ENCODE measurements at places on chromosomes 3 and 15.

GRCh38 chr3:31610700-31611275 lies 78.1 kb downstream of the STT3B start:
- peak; percentile 47 for DNase-seq

DNA sequence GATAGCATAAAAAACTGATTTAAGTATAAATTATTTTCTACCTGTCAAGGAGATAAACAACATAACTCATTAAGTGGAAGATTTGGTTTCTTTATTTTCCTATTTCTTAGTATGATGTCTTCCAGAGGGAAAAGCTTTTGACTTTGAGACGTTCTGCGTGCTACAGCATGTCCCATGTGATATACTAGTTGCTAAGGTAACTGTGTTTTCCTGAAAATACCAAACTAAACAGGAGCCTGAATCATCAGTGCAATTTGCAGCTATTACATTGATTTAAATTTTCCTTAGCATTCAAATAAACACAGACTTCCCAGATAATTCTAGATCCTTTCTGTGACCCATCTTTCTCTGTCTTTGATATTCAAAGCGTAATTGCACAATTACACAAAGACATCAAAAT lies 117.7 kb upstream of the P2RY1 start:
- no peak for DNase-seq

- DNase-seq = no peak
Measured at GRCh38 chr15:71571641-71572040, 238.7 kb upstream of the NR2E3 start.

DNA sequence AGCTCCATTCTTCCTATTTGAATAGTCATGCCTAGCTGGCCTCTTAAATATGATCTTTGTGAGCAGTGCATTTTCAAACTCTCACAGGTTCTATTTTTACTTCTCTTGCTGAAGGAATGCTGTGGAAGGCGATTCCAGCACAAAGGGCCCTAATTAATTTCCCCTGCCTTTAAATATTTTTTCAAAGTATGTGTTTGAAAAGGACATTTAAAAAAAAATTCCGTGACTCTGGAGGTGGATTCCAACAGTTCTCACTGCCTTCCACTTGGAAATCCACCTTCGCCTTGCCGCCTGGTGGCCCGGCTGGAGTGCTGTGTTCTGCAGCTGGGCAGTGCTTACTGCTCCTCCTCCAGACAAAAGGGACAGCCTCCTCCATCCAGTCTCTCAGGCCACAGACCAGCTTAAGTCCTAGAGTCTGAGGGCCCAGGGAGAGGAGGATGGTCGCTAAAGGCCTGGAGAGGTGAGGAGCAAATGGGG lies 61.5 kb upstream of the CORO2B start:
- no peak for DNase-seq

GRCh38 chr3:127764841-127765362 lies 57.4 kb downstream of the MGLL start:
- no peak for DNase-seq

- peak; percentile 61 for DNase-seq
Measured at GRCh38 chr3:192812743-192813383, 85.5 kb upstream of the FGF12 start.

DNA sequence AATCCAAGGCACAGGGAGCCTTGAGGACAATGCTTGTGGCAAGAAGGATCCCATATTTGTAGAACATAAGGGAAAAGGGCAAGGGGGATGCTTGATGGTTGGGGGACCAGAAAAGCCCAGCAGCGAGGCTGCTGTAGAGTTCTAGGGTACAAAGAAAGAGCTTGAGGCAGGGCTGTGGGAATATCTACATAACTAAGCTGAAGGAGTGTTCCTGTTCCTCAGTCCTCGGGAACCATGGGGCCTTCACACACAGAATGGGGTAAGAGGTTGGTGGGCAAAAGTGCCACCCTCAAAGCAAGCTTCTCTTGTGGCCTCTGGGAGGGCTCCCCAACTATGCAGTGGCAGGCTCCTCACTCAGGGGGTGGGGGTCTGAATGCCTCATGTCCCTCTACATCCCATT lies 6.5 kb upstream of the FRMD4B start:
- no peak for DNase-seq

DNA sequence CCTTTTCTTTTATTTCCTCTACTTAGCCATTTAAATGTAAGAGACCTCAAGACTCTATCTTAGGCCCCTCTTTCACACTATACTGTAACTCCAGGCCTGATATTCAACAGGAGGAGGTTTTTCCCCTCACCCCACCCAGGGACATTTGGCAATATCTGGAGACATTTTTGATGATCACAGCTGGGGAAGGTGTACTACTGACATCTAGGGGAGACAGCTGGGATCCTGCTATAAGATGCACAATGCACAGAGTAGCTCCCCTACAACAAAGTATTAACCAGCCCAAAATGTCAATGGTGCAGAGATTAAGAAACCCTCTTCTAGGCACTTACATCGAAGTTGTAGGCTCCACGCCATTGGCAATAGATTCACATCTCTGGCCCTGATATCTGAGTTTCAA lies 517.5 kb upstream of the UBE2E2 start:
- DNase-seq = peak; percentile 23

GRCh38 chr15:89171136-89172072 lies 50.0 kb downstream of the RLBP1 start:
- DNase-seq = peak; percentile 83

DNA sequence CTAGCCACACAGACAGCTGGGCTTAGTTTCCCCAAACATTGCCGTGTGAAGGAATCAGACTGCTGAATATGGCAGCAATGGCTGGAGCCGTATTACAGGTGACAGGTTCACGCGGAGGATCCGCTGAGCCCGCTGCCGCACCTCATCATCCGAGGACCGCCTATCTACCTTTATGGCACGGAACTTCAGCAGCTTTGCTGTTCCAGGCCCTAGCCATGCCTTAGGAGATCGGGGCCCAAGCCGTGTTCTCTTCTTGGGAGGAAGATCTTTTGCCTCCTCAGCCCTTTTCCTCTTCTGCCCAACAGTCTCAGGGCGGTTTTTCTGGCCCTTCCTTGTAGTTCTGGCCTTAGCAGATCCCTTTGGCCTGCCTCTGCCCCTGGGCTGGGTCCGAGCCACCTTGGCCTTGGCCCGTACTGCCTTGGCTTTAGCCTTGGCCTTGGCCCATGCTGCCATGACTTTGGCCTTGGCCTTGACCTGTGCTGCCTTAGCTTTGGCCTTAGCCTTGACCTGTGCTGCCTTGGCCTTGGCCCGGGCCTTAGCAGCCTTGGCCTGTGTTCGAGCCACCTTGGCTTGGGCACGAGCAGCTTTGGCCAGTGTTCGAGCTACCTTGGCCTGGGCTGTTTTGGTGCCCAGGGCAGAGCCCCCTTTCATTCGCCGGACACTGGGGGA lies 3.2 kb downstream of the CCDC71 start:
- no peak for DNase-seq

DNA sequence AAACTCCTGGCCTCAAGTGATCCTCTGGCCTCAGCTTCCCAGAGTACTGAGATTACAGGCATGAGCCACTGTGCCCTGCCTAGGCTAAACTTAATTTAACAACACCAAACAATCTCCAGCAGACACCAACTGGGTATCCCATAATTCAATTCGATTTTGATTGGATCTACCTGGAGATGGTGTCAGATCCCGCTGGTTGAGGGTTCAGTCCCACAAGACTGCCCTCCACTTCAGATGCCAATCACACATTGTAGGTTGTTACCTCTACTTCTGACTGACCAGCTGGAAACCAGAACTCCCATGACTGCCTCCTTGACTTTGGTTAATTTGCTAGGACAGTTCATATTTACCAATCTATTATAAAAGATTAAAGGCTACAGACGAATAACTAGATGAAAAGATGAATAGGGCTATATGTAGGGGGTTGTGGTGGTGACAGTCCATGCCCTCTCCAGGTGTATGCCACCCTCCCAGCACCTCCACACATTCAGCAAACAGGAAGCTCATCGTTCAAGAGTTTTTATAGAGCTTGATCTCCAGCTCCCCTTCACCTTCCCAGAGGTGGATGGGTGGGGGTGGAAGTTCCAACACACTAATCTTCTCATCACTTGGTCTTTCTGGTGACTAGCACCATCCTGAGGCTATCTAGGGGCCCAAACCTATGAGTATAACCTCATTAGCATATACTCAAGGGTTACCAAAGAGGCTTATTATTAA lies 9.3 kb downstream of the B2M start:
- no peak for DNase-seq

- DNase-seq = no peak
Measured at GRCh38 chr3:197504229-197504628, 51.5 kb downstream of the BDH1 start.

DNA sequence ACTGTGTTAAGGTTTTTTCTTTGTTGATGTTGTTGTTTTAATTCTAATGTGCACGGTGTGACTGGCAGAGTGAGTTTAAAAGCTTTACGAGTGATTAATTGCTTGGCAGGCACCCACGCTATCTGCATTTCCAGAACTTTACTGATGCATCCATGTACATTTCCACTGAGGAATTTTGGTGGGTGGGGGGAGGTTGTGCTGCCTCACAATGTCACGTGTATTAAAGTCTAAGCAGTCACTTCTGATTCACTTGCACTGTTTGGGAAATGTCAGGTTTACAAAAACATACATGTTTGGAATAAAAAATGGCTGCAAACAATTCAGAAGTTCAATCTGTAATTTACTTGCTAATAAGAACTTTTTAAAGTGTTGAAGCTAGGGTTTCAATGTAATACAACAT lies 38.5 kb upstream of the CTDSPL start:
- DNase-seq = no peak

- peak; percentile 64 for DNase-seq
Measured at GRCh38 chr3:49930168-49930690, 618 bp upstream of the MON1A start.

DNA sequence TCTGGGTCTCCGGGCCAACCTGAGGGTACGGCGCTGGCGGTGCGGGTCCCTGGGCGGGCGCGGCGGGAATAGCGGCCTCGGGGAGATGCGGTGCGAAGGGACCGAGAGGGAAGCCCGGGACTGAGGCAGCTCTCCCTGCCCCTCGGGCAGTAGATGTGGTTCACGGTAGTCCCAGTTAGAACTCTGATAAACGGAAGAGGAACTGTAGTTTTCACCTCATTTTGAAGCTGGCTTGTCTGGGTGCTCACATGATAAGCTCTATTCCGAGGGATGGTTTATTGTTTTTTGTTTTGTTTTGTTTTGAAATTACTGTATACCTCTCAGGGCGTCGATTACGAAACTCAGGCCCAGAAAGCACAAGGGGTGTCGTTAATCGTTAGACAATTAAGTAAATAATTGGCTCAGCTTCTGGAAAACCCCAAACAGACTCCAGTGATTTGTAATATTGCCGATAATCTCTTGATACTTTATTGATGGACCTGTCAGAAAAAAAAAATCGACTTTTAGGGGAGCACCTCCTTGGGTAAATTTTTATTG lies 413 bp downstream of the NUSAP1 start:
- DNase-seq = no peak

DNA sequence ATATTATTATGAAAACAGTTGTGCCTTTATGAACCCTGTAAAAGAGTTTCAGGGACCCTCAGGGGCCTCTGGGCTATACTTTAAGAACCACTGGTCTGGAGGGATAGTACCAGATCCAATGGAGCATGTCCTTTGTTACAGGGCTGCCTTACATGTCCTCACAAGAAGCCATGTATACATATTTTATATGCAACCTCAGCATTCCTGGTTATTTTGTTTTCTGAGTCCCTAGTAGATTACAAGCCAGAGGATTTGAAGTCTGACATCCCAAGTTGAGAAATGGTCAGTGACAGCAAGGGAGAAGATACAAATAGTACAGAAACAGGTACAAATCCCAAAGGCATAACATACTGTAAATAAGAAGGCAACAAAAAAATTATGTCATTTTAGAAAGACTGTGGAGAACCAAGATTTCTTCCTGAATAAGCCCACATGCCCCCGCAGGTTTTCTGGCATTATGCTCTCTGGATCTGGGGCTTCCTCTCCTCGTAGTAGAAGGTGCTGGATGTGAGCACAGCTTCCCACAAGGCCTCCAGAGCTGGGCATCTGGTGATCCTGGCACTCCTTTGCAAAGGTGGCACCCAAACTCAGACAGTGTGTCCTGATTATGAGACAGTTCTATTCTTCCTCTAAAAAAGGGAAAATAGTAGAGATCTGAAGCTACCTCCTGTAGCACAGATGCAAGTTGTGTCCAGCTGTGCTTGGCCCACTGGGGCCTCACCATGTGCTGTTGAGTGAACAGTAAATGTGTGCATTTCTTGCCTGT lies 114.0 kb downstream of the NR1D2 start:
- no peak for DNase-seq

- no peak for DNase-seq
Measured at GRCh38 chr3:161576714-161577510, 80.3 kb downstream of the OTOL1 start.

- DNase-seq = no peak
Measured at GRCh38 chr3:188728371-188728896, 443.3 kb upstream of the TPRG1 start.

GRCh38 chr3:58177747-58178527 lies 32.8 kb downstream of the DNASE1L3 start:
- DNase-seq = peak; percentile 83

DNA sequence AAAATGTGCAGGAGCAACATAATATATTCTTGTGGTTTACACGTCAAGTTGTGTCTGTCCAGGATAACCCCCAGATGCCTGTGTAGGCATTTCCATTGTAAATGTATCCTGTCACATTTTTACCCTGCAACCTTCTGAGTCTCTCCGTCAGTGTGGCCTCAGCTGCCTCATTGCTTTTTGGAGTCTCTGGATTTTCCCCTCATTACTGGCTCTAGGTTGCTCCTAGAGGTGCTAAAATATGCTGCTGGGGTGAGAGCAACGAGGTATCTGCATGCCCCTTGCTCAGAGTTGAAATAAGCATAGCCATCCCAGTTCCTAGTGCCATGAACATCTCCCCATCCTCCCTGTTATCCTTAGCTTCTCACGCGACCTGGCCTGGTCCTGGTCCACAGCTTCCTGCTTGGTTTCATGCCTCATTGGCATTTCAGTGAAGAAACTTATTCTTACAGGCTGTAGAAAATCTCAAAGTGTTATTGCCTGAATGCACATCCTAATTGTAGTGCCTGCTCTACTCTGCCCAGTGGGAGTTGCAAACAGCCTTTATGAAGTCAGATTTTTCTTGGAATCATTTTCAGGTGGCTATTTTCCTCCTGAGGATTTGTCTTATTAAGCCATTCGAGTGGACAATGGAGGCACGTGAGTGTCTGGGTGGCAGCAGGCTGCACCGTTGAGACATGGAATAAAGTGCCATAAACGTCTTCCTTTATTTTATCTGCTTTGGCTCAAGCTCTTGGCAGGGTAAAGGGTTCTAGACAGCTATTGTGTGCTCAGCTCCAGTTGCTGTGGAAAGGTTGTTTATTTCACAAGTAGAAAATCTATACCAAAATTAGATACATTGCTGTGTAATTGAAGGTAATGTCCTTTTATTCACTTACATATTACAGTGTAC lies 33.2 kb downstream of the OXNAD1 start:
- no peak for DNase-seq

GRCh38 chr3:4525560-4526223 lies 32.5 kb downstream of the ITPR1 start:
- DNase-seq = no peak

DNA sequence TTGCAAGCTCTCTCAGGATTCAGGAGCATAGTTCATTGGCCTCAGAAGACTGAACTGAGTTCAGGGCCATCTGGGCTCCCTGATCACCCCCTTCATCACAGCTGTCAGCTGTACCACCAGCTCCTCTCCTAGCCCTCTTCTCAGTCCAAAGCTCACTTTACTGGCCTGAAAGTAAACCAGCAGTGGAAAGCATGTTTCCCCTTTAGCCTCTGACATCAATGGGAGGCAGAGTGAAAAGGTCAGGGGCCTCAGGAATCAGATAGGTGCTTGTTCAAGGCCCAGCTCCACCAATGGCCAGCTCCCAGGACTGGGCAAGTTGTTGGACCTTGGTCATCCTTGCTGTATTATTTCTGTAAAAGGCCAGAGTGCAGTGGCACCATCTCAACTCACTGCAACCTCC lies 223.4 kb downstream of the TLE3 start:
- DNase-seq = no peak

Data from Kasumi-1 (cell line).